ENCODE measurements at places on chromosomes 1 and 21.

- DNase-seq = no peak
Observed at GRCh38 chr1:99532276-99532580, 113.7 kb upstream of the PALMD start.

GRCh38 chr1:70707214-70707613, 296.1 kb downstream of the CTH start:
- DNase-seq = no peak

GRCh38 chr1:20534659-20535417, 17.5 kb upstream of the FAM43B start:
- no peak for DNase-seq

DNA sequence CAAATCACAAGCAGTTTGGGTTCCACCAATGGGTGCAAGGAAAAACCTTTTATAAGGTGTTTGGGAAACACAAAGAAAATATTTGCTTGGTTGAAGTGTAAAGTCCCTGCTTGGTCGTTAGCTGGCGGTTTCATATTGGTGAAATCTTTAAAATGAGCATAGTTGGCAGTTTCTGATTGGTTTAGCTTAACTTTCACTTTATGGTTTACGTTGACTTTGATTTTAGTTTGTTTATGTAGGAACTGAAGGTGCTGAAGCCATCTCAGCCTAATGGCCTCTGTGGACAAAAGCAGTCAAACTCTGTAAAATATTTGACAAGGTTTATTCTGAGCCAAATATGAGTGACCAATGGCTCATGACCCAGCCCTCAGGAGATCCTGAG, 76.6 kb upstream of the PPM1J start:
- DNase-seq = no peak

GRCh38 chr1:212161231-212161781, 123.9 kb upstream of the PPP2R5A start:
- DNase-seq = no peak

Measured in activated CD4-positive, CD25-positive, alpha-beta regulatory T cell (primary cell).